A549 treated with Hydrocortisone at 1 μM for 4 hours (cell line): ENCODE measurements at places on chromosomes 2 and 18. TPM values are rescaled to one million over a fixed set of nuclear protein-coding genes. Genes with fewer than 3 reads are reported as not detected.

DHRS9 gene
- 3.0 to 4.7 TPM (median 3.9 TPM) in 5 replicates for total RNA-seq

LGALSL gene
- 11.1 to 13.9 TPM (median 12.3 TPM) in 5 replicates for total RNA-seq

NOL4 gene
- total RNA-seq = not detected in 5 replicates

RAB17 gene
- 0.25 to 0.85 TPM (median 0.41 TPM) in 5 replicates for total RNA-seq

ANKRD30BL gene
- not detected in 5 replicates for total RNA-seq

TXNL4A gene
- 79.3 to 157 TPM (median 142 TPM) in 5 replicates for total RNA-seq

MYL1 gene
- not detected in 5 replicates for total RNA-seq

OR6B3 gene
- not detected in 5 replicates for total RNA-seq

FAM237A gene
- not detected in 5 replicates for total RNA-seq

SPDYA gene
- total RNA-seq = 0.16 to 0.21 TPM (median 0.20 TPM) in 5 replicates
